ENCODE measurements at places on chromosomes 1 and 21. TPM values are rescaled to one million over a fixed set of nuclear protein-coding genes. Genes with fewer than 3 reads are reported as not detected.

DNA sequence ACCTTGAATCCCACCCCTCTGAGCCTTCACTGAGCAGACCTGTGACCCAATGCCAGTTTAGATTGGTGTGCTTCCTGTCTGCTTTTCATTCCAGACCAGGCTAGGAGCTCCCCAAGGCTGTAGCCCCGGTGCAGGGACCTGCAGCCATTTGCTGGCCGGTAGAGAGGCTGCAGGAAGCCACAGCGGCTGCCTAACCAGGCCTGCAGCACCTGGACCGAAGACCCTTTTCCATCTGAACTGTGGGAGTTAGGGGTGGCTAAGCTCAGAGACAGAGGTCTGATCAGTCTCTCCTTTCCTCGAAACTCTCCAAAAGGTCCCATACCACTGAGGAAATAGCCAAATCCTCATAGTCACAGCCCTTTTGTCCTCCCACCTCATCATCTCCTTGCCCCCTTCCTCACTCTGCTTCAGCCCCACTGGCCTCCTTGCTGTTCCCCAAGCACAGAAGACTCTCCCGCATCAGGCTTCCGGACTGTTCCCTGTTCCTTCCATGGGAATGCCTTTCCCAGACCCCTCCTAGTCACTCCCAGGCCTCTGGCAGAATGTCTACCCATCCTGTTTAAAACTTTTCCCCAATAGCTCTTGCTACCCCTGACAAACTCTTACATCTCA is 674 bp upstream of the TTC4 start:
- H3K27me3 ChIP-seq, result no peaks in the 10 kb centered on the region

DNA sequence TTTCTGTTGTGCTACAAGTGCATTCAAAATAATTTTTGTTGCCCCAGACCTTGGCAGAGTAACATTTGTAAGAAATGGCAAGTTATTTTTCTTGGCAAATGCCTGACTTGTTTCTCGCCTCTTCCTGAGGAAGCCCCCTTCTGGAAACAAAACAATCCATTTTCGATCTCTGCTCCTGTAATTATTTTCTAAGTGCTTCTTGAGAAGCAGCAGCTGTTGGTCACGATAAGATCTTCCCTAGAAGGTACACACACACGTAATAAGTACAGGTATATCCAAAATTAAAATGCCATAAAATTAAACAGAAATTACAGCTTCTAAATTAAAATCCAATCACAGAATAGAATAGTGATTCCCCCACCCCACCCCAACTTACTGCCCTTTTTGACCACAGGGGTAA is 47.3 kb downstream of the LPGAT1 start:
- no peaks in the 10 kb centered on the region for H3K27me3 ChIP-seq
- H3K27ac ChIP-seq, result no peak overlapping the region
- no peaks in the 10 kb centered on the region for H3K4me1 ChIP-seq
- no peak for DNase-seq
- no peak overlapping the region for H3K4me3 ChIP-seq

GRCh38 chr1:216820345-216820744 is 97.1 kb upstream of the ESRRG start:
- H3K4me1 ChIP-seq, result no peaks in the 10 kb centered on the region
- no peaks in the 10 kb centered on the region for H3K27me3 ChIP-seq
- no peak overlapping the region for H3K4me3 ChIP-seq
- no peaks in the 10 kb centered on the region for H3K36me3 ChIP-seq

- H3K36me3 ChIP-seq, result no peaks in the 10 kb centered on the region
- DNase-seq, result no peak
- H3K4me1 ChIP-seq, result peaks cover 4% of the 10 kb centered on the region
- no peak overlapping the region for H3K4me3 ChIP-seq
- no peaks in the 10 kb centered on the region for H3K27me3 ChIP-seq
These were observed 4.8 kb downstream of the ACP6 start for GRCh38 chr1:147665521-147665920.

DNA sequence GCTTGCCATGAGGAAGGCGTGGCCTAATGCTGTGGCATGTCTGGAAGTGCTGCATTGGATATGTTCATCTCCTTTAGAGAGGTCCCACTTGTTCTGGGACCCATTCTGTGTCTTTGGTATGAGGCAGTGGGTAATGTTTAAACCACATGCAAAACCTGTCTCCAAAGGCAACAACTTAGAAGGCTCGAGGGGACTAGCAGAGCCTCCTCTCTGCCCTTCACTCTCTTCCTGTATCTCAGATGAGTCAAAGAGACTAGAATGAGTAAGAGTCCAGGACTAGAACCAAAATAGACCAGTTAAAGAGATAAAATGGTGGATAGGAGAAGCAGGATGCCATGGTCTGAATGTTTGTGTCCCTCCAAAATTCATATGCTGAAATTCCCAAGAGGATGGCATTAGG is 220.8 kb upstream of the KIAA0040 start:
- H3K27ac ChIP-seq, result no peak overlapping the region
- no peak for DNase-seq
- H3K4me3 ChIP-seq, result no peak overlapping the region
- no peaks in the 10 kb centered on the region for H3K27me3 ChIP-seq

DNA sequence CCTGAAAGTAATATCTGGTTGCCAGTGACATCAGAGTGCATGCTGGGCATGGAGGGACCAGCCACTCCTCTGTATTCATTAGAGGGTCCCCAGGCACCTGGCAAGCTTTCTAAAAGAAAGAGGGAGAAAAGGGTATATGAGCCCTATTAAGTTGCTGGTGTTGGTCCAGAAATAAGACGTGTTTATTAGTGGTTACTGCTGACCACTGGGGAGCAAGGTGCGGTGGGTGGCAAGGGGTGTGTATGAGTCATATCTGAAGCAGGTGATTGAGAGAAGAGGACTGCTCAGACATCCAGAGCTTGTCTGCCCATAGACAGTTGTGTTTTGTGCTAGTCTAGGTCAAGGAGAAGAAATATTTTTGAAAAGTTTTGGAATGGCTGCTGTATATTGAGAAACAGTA is 298.1 kb downstream of the TM2D1 start:
- H3K27me3 ChIP-seq, result no peaks in the 10 kb centered on the region
- no peak overlapping the region for H3K4me3 ChIP-seq
- H3K27ac ChIP-seq, result no peak overlapping the region
- H3K4me1 ChIP-seq, result peaks cover 7% of the 10 kb centered on the region
- H3K36me3 ChIP-seq, result no peaks in the 10 kb centered on the region

DNA sequence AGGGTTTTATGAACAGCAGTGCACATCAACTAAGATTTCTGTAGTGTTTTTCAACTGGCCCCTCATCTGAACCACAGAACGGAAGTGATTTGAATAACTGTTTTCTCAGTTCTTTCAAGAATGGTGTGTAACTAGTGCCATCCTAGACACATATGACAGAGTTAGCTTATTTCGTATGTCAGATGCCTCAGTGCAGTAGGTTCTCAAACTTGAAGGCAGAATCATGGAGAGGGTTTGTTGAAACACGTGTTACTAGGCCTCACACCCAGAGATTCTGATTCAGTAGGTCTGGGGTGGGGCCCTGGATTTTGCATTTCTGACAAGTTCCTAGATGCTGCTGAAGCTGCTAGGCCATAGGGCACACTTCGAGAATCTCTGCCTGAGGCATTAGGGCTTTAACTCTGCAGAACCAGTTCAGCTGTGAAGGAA is 49.0 kb downstream of the SCCPDH start:
- no peaks in the 10 kb centered on the region for H3K4me1 ChIP-seq
- H3K27ac ChIP-seq, result no peak overlapping the region
- no peaks in the 10 kb centered on the region for H3K36me3 ChIP-seq
- no peak overlapping the region for H3K4me3 ChIP-seq
- H3K27me3 ChIP-seq, result no peaks in the 10 kb centered on the region

DNA sequence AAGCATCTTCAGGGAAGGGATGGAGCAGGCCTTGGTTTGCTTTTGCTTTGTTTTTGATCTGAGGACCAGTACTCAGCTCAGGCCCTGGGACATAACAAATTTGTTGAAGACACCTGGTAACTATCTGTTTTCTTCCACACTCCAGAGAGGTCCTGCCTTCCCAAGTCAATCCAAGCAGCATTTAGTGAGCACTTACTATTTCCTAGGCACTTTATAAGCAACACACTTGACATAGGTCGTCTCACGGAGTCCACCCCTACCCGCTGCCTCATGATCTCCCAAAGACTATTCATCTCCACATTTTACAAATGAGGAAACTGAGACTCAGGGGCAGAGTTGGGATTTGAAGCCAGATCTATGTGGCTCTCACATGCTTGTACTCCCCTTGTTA is 14.4 kb upstream of the EPHA2 start:
- H3K27me3 ChIP-seq, result no peaks in the 10 kb centered on the region
- DNase-seq, result no peak
- peaks cover 23% of the 10 kb centered on the region for H3K4me1 ChIP-seq
- H3K36me3 ChIP-seq, result no peaks in the 10 kb centered on the region
- no peak overlapping the region for H3K4me3 ChIP-seq

- H3K4me3 ChIP-seq, result no peak overlapping the region
- H3K27ac ChIP-seq, result no peak overlapping the region
- no peaks in the 10 kb centered on the region for H3K4me1 ChIP-seq
- H3K27me3 ChIP-seq, result no peaks in the 10 kb centered on the region
These were observed 29.3 kb upstream of the DDAH1 start for GRCh38 chr1:85494074-85494903.

DNA sequence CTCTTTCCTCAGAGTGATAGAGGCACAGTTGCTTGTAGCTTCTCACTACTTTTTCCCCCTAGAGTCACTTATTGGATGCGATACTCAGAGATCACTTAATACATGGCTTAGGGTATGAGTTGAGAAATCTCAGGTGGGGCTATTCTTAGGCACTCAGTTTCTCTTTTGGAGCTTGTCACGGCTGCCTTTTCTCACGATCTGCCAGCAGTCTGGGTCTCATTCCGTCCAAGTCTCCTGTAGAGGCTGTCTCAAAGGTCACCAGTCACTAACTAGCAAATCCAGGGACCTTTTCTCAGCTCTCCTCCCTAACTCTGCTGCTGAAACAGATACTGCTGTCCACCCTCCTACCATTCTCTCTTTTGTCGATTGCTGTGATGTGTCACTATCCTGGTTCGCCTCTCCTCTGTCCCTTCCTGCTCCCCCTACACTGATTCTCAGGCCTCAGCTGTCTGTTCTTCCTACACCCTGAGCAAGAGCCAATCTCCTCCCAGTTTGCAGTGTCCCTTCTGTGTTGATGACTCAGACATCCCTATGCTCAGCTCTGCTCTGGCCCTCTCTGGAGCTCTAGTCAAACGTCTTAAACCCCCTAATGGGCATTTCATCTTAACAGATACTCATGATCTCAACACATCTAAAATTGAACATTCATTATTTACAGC is 12.4 kb downstream of the ATP1A2 start:
- no peak overlapping the region for H3K27ac ChIP-seq
- H3K27me3 ChIP-seq, result no peaks in the 10 kb centered on the region
- DNase-seq, result no peak
- H3K36me3 ChIP-seq, result no peaks in the 10 kb centered on the region
- H3K4me1 ChIP-seq, result peaks cover 25% of the 10 kb centered on the region

- no peak overlapping the region for H3K4me3 ChIP-seq
- DNase-seq, result no peak
- no peaks in the 10 kb centered on the region for H3K4me1 ChIP-seq
- H3K27ac ChIP-seq, result no peak overlapping the region
- H3K36me3 ChIP-seq, result no peaks in the 10 kb centered on the region
- H3K27me3 ChIP-seq, result no peaks in the 10 kb centered on the region
These were observed 102.6 kb downstream of the NTNG1 start for GRCh38 chr1:107243461-107243860.

GRCh38 chr1:186503190-186503589 is 42.3 kb upstream of the PDC start:
- H3K4me1 ChIP-seq, result no peaks in the 10 kb centered on the region
- DNase-seq, result no peak
- no peaks in the 10 kb centered on the region for H3K27me3 ChIP-seq
- no peak overlapping the region for H3K4me3 ChIP-seq

DNA sequence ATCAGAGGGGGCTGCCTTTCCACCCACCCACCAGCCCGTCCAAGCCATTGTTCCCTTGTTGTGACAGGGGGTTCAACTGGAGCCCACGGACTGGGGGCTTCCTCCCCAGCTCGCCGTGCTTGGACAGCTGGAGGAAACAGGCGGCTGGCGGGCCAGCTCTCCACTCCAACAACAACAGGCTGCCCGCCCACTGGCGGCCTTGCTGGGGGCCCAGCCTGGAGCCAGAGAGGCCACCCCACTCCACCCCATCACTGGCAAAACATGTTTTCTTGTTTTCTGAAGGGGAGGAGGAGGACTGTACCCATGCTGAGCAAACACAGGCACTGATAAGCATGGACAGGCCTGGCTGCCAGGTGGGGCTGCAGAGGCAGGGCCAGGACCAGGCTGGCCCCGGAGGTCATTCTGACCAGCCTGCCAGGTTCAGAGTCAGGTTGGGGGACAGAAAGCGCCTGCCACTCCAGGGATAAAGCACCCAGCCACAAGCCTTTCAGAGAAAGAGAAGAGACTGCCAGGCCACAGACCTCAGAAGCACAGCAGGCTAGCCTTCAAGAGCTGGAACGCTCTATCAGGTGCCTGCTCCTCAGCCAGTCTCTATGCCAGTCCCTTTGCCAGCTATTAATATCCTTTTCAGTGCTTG is 32.8 kb downstream of the GJA4 start:
- DNase-seq, result no peak
- no peak overlapping the region for H3K4me3 ChIP-seq
- H3K4me1 ChIP-seq, result peaks cover 8% of the 10 kb centered on the region

GRCh38 chr1:210252621-210253051 is 20.0 kb downstream of the SERTAD4 start:
- DNase-seq, result no peak
- no peak overlapping the region for H3K27ac ChIP-seq
- no peaks in the 10 kb centered on the region for H3K4me1 ChIP-seq
- peak overlapping the region; percentile 53 for H3K4me3 ChIP-seq
- no peaks in the 10 kb centered on the region for H3K36me3 ChIP-seq

The OR2L5 gene
- total RNA-seq, result 0.55 TPM

The COL11A1 gene
- total RNA-seq, result 3.5 TPM

The CPLANE2 gene
- 11.8 TPM for total RNA-seq

The ARHGAP29 gene
- total RNA-seq, result 41.7 TPM

The MYOG gene
- total RNA-seq, result 0.25 TPM

The FAF1 gene
- 61.6 TPM for total RNA-seq

The TMEM51 gene
- 5.3 TPM for total RNA-seq

The SPRR2B gene
- total RNA-seq, result not detected

The S100A7A gene
- total RNA-seq, result not detected

The C1orf167 gene
- 34.5 TPM for total RNA-seq

The OR2G2 gene
- not detected for total RNA-seq

The FASLG gene
- not detected for total RNA-seq

The IPO13 gene
- total RNA-seq, result 67.3 TPM

The AMY2A gene
- total RNA-seq, result 0.24 TPM

The C1orf116 gene
- 0.31 TPM for total RNA-seq

The S100A1 gene
- total RNA-seq, result 24.0 TPM

The RBM11 gene
- 5.1 TPM for total RNA-seq

Data from testis (tissue), 5 donors.